ENCODE measurements at places on chromosomes 5 and 9. TPM values are rescaled to one million over a fixed set of nuclear protein-coding genes. Genes with fewer than 3 reads are reported as not detected.

DNA sequence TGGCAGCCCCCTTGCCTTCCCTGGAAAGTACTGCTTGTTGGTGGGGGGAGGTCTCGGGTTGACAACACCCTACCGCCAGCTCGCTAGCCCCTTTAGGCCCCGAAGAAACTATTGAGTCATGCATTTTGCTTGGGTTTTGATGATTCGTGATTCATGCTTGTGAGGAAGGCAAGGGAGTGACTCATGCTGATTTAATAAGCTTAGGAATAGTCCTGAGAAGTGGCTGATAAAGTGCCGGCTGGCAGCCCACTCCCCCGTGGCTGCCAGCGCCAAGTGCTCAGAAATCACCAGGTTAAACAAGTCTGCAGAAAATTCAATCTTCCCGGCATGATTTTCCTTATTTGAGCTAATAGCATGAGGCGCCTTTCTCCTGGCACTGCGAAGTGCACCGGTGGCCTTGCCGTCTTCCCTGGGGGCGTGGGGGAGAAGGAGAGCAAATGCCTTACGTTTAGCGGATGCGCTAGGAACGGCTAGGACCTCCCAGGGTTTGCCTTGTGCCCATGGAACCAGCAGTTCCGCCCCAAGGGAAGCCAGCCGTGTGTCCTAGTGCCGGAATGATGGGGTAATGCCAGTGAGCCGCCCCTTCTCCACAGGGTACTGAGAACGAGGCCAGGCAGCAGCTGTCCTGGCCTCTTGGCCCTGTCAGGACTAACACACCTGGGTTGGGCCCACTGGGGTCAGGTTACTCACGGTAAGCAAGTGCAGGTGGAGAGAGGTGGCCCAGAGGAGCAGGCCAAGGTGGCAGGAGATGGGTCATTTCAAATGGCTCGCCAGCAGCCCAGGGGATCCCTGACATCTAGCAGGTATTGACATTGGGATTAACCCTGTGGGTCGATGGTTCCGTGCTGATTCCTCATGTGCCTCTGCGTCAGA lies 151.9 kb downstream of the MACROH2A1 start:
- no peak overlapping the region for H3K27ac ChIP-seq
- H3K4me3 ChIP-seq, result no peak overlapping the region
- no peaks in the 10 kb centered on the region for H3K27me3 ChIP-seq
- no peaks in the 10 kb centered on the region for H3K36me3 ChIP-seq
- H3K4me1 ChIP-seq, result no peaks in the 10 kb centered on the region

GRCh38 chr5:96297867-96298266 lies 135.2 kb downstream of the PCSK1 start:
- H3K27ac ChIP-seq, result no peak overlapping the region
- DNase-seq, result no peak
- no peaks in the 10 kb centered on the region for H3K36me3 ChIP-seq

DNA sequence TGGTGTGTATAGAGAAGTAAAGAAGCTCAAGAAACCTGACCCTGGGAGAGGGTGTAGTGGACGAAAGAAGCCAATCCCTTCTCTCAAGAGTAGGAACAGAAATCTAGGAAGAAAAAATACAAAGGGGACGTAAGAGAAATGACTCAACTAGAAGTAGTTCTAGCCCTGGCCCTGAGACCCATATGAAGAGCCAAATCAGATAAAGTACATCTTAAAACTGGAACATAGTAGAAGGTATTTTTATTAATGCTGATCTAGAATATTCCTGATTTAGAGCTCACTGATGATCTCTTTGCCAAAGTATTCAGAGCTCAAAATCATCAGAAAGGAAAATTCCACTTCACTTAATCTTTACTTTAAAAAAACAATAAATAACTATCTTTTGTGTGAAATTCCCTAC lies 184.8 kb downstream of the MLLT3 start:
- peaks cover 9% of the 10 kb centered on the region for H3K36me3 ChIP-seq
- H3K4me1 ChIP-seq, result peaks cover 32% of the 10 kb centered on the region
- no peaks in the 10 kb centered on the region for H3K27me3 ChIP-seq
- H3K27ac ChIP-seq, result no peak overlapping the region
- no peak for DNase-seq
- no peak overlapping the region for H3K4me3 ChIP-seq

DNA sequence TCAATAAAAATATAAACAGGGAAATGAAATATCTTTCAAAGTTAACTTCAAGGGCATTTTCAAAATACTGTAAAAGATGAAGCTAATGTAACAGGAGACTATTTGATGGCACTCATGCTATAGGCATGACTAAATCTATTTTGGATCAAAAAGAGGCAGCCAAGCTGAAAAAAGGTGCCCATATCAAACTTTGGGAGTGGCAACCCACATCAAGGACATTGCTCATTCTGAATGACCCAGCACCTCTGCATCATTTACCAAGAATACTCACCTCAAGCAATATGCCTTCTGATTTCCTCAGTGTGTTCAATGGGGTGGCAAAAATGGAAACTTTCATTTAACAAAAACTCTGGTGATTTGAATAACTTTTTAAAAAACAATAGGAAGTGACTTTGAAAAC lies 853.3 kb downstream of the TLE1 start:
- no peak for DNase-seq
- no peaks in the 10 kb centered on the region for H3K36me3 ChIP-seq
- H3K27ac ChIP-seq, result no peak overlapping the region
- H3K4me3 ChIP-seq, result no peak overlapping the region
- no peaks in the 10 kb centered on the region for H3K27me3 ChIP-seq

- H3K27me3 ChIP-seq, result no peaks in the 10 kb centered on the region
- H3K4me3 ChIP-seq, result peak overlapping the region; percentile 54
- no peaks in the 10 kb centered on the region for H3K36me3 ChIP-seq
- peak; percentile 88 for DNase-seq
Observed at GRCh38 chr9:131349881-131350563, 43.9 kb upstream of the PRRC2B start.

GRCh38 chr5:43313854-43314457 lies 744 bp upstream of the HMGCS1 start:
- peak overlapping the region; percentile 90 for H3K4me3 ChIP-seq
- H3K27ac ChIP-seq, result peak overlapping the region; percentile 96
- DNase-seq, result no peak
- H3K27me3 ChIP-seq, result no peaks in the 10 kb centered on the region
- peaks cover 54% of the 10 kb centered on the region for H3K4me1 ChIP-seq
- H3K36me3 ChIP-seq, result peaks cover 22% of the 10 kb centered on the region

GRCh38 chr9:84600739-84601138 lies 68.8 kb upstream of the NTRK2 start:
- no peak for DNase-seq
- H3K27ac ChIP-seq, result no peak overlapping the region
- H3K4me3 ChIP-seq, result no peak overlapping the region
- H3K36me3 ChIP-seq, result no peaks in the 10 kb centered on the region
- H3K27me3 ChIP-seq, result peaks cover under 1% of the 10 kb centered on the region

ADGRD2 gene
- total RNA-seq, result not detected

DNA sequence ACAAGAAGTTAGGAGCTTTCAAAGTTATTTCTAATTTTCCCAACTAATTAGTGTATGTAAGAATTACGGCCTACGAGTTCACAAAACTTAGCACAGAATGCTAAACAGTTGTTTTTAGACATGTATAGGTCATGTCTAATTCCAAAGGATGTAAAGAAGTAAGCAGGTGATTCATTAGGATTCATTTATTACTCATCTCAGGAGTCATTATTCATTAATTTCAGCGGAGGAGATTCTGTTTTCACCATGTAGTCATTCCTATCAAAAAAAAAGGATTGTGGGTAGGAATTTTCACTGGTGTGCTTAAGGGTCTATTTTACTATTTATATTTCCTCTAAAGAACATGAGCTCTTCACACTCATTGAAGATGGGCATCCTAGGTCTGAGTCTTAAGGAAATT lies 532.2 kb downstream of the ACTL7B start:
- H3K4me1 ChIP-seq, result no peaks in the 10 kb centered on the region
- no peak overlapping the region for H3K4me3 ChIP-seq
- no peaks in the 10 kb centered on the region for H3K27me3 ChIP-seq
- H3K27ac ChIP-seq, result no peak overlapping the region
- DNase-seq, result no peak

DMGDH gene
- total RNA-seq, result not detected

- no peaks in the 10 kb centered on the region for H3K27me3 ChIP-seq
- H3K27ac ChIP-seq, result no peak overlapping the region
- no peaks in the 10 kb centered on the region for H3K36me3 ChIP-seq
- peaks cover 40% of the 10 kb centered on the region for H3K4me1 ChIP-seq
- no peak overlapping the region for H3K4me3 ChIP-seq
- DNase-seq, result peak; percentile 76
Observed at GRCh38 chr9:115013998-115014397, 83.6 kb upstream of the TNFSF8 start.
